GM18507 (cell line): ENCODE measurements at places on chromosomes 2 and 18.

GRCh38 chr2:188964976-188965546, 9.1 kb upstream of the COL3A1 start:
- DNase-seq, result no peak

DNA sequence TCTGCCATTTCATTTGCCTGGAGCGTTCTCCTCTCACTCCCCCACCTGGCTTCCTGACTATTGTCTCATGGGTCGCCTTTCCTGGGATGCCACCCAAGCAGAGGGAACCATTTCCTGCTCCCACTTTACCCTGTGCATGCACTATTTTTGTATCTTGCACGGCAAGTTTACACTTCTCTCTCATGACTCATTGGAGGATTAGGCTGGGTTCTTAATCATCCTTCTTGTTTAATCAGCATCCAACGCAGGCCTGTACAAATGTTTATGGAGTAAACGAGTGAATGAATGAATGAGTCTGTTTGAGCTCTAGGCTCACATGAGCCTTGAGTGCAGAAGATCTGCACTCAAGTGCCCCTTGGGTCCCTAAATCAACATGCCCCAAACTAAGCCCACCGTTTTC, 3.8 kb upstream of the ARHGAP25 start:
- no peak for DNase-seq

GRCh38 chr18:9354256-9354655, 19.7 kb downstream of the TWSG1 start:
- DNase-seq, result no peak

- no peak for DNase-seq
These were observed 107.8 kb downstream of the NDUFA10 start for GRCh38 chr2:239917125-239917956.

GRCh38 chr2:69380072-69380917, 6.7 kb downstream of the GFPT1 start:
- no peak for DNase-seq

DNA sequence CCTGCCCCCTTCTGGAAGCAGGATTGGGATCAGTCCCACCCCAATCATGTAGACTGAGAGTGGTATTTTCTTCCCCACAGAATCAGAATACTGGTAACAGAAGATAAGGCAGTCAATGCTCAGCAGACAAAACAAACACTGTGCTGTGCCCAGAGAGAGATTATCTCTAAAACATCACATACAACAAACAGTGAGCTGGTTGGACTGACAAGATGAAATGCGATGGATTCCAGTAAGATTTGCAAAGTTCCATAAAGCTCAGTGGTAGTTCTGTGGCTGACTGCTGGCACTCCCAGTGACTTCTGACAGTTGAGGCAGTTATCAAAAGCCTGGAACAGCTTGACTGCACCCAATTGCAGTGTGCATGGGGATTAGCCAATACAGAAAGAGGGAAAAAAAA, 311.5 kb upstream of the MGAT5 start:
- DNase-seq, result no peak

DNA sequence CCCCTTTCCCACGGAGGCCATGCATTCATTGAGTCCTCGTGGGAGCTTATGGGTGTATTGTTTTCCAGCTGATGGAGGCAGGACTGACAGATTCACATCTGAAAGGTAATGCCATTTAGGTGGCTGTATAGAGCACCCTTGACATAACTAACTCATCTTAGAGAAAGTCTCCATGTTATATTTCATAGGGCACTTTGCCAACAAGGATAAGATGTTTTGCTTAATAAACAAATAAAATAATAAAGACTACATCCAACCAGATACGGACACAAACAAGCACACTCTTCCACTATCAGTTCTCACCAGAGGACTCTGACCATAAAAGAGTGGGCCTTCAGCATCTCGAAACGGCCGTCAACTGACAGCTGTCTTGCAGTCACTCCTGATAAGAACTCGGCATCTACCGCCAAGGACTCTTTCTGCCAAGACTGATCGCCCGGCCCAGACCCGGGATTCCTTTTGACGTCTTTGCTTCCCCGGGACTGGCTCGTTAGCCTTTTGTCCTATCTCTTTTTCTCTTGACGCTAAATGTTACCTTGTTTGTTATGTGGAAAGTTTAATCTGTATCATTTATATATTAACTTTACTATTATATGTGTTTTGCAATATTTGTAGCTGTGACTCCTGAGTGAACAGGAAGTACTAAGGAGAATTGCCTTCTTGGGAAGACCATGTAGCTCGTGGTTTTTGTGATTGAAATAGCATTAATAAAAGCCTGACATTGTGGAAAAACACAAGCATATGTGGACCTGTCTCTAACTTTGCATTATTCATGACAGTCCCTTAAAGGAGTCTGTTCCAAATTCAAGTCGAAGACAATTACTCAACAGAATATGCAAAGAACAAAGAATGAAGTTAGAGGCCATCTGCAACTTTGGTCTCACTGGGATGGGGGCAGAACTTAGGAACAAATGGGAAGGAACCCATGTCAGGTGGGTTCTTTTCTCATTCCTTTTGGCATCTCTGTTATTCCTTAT, 195.1 kb downstream of the LPIN1 start:
- DNase-seq, result no peak

GRCh38 chr2:170393861-170394498, 216.0 kb downstream of the MYO3B start:
- DNase-seq, result no peak

DNA sequence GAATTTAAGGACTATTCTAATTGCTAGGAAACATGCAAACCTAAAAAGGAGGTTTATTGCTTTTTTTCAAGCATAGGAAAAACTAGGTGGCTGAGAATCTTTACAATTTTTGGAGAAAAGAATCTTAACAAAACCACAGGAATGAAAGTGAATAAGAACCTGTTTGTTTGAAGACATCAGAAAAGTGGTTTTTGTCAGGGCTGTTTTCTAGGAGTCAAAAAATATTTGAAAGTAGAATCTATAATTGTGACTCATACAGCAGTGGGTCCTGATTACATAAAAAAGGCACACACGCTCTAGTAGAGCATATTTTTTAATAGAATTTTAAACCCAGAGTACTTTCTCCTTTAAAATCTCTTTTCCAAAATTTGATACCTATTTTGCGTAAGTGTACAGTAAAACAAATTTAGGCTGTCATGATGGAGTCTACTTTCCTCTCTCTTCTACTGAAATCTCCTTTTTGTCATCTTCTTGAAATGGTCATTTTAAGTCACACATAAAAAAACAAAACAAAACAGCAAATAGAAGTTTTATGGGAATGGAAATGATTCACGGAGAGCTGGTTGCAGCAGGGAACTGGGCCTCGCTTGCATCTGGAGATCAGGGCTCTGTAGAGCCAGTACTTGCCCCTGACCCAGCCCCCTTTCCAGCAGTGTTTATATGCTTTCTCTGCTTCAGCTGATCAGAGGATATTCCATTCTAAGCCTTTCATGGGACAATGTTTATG, 59.1 kb upstream of the PELI1 start:
- no peak for DNase-seq

- DNase-seq, result no peak
These were observed 499 bp upstream of the LMAN1 start for GRCh38 chr18:59359576-59359952.
